ENCODE measurements at places on chromosomes 6 and 20. TPM values are rescaled to one million over a fixed set of nuclear protein-coding genes. Genes with fewer than 3 reads are reported as not detected.

Gene C20orf204
- total RNA-seq = 0.04 TPM

DNA sequence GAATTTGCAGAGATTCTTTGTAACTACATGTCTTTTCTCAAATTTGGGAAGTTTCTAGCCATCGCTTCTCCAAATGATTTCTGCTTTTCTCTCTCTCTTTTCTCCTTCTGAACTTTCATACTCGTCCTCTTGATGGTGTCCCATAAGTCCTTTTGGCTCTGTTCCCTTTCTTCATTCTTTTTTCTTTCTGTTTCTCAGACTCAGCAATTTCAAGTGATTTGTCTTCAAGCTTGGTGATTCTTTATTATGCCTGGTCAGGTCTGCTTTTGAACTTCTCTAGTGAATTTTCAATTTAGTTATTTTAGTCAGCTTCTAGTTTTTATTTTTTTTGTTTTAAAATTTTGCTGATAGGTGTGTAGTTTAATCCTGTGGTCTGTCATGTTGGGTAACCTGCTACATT lies 57.6 kb upstream of the EEF1E1 start:
- DNase-seq = no peak

DNA sequence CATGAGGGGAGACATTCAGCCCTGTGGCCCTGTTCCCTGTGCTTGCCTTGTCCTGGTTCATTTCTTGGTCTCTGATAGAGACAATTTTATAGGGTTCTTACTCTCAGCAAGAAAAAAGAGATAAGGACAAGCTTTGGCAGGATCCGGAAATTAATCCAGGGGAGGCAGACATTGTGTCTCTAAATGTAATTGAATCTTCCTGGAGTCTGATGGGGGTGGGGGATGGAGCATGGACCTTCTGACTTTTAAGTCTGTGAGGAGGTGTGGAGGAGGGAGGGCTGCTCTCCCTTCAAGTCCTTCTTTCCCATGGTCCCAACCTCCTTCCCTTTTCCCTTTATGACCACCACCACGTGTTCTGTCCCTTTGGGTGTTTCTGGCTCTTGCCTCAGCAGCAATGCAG lies 512.7 kb downstream of the DHX35 start:
- no peak for DNase-seq

GRCh38 chr6:27577922-27578321 lies 105.0 kb upstream of the ZNF184 start:
- DNase-seq = no peak

DNA sequence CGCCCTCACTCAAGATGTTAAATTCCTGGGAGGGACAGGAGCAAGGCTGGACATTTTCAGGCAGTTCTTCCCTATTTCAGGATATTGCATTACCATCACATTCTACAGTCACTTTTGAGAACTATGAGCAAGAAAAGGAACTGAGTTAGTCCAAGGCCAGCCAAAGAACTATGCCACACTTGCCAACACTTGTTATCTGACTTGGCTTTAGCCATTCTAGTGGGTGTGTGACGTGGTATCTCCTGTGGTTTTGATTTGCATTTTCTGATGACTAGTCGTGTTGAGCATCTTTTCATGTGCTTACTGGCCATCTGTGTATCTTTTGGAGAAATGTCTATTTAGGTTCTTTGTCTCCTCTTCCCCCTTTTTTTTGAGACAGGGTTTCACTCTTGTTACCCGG lies 12.0 kb downstream of the XRN2 start:
- DNase-seq = no peak

DNA sequence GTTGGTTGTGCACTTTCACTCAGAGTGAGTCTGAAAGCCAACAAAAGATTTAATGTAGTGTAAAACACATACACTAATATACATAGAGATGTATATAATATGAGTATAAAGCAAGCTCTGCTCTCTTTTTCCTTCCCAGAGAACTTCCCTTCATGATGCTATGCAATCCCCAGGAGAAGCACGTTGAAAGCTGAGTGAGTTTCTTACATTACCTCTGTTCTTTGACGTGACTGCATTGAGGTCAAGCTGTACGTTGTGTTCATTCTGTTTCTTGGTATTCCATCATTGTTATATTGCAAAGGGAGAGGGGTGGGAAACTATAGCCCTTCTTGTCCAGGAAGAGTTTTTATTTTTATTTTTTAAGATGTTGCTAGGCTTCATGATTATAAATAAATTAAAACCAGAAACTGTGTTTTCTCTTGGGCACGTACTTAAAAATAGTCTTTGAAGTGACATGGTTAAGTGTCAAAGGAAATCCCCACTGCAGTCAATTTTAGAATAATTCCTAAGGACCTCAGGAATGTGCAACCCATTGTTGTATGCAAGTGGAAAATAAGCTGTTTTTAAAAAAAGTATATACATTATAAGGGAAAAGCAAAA lies 651.0 kb downstream of the CD109 start:
- no peak for DNase-seq

DNA sequence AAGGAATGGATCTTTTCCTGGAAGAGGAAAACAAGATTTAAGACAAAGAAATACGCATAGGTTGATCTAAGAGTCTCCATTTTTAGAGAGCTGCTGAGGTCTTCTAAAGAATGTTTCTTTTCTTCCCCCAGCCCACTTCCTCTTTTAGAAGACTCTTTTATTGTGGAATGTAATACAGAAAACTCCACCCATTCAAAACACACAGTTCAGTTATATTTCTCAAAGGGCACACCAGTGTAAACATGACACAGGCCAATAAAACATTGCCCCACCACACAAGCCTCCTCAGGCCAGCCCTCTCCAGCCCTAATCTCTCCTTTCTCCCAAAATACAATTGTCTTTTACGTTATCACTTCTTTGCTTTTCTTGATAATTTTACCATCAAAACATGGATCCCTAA lies 42.8 kb downstream of the SLC35B3 start:
- no peak for DNase-seq

Data from neural progenitor cell (in vitro differentiated cells).